ENCODE measurements at places on chromosomes 1 and 21.
A peak's percentile ranks its signal among the peaks of the same experiment; 100 is the strongest.

GRCh38 chr1:59177756-59178155, 119.1 kb upstream of the FGGY start:
- no peak for DNase-seq

DNA sequence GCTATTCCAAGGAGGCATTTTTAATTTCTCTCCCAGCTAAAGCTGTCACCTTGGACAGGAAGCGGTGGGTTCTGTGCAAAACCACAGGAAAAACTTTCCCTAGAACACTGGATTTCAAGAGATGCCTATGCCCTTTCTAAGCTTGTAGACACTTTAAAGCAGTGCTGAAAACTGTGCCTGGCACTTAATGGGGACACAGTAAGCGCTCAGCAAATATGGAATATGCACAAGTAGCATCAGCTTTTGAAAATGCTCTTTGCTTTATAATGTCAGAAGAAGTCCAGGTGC, 50.9 kb upstream of the TARBP1 start:
- no peak for DNase-seq

DNA sequence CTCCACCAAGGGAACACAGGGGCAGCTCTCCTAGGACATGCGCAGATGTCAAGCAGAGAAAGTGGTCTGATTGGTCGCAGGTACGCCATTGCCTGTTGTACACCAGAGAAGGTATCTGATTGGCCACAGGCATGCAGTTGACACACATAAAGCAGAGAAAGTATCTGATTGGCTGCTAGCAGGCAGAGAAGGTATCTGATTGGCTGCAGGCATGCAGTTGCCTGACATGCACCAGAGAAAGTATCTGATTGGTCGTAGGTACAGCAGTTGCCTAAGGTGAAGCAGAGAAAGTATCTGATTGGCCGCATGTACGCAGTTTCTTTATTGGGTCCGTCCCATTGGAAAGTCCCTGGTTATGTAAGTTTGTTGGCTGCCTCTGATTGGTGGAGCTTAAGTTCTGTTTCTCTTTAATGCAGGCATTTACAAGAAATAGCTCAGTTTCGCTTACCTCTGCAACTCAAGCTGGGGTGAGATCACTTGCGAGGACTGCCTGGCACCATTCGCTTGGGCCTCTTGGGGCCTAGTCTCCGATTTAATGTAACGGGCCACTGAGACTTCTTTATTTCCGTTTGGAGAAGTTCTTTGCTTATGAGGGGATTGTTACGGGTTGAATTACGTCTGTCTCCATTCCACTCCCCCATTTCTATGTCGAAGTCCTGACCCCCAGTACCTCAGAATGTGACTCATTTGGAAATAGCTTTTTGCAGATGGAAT, 74.2 kb downstream of the SIK1 start:
- DNase-seq, result no peak

DNA sequence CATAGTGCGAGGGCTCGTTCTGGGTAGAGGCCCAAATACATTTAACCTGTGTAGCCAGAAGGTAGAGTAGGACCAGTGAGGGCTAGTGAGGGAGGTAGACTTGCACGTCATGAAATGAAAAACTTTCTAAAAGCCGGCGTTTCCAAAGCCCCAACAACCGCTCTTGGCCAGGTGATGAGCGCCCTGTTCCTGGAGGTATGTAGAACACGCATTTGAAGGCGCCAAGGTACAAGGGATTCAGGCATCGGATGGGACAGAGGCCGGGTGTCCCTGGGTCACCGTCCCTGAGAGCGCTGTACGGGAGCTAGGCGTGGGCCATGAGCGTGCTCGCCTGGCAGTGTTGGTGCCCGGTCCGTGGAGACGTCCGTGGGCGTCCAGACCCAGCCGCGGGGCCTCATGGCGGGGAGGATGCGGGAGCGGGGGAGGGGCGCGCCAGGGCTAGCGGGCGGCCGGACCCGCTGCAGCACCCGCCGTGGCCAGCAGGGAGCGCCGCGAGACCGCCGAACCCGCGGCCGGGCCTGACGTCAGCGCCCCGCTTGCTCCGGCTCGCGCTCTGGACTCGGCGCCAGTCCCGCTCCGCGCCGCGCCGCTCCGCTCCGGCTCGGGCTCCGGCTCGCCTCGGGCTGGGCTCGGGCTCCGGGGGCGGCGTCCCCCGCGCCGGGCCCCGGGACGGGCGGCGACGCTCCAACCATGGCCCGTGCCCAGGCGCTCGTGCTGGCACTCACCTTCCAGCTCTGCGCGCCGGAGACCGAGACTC, at the start of gene PTPRU:
PTPRU (plus strand) TSS at position 568 of the 757 bp plus-strand sequence; CDS start at position 691, 123 bp downstream.
- DNase-seq, result peak; percentile 50

DNA sequence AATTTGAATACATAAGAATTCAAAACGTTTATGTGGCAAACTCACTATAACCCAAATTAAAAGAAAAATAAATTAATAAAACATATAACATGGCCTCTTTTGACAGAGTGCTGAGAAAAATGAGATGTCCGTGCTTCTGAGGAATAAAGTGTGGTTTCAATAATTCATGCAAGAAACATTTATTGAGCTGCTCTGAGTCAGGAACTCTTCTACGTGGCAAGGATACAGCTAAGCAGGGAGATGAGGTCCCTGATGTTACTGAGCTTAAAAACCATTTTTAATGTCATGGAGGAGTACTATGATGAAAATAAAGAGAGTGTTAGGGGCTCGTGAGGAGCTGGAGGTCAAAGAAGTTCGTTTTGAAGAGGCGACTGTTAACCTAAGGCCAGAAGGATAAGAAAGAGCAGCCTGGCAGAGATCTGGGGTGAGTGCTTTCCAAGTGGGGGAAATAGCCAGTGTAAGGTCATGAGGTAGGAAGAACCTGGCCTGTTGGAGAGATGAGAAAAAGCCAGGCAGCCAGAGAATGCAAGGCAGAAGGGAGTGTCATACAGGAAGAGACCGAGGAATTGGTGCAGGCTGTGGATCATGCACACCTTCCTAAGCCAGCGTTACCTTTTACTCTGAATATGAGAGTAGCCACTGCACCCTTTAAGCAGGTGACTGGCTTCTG, 182.2 kb upstream of the DUSP10 start:
- no peak for DNase-seq

DNA sequence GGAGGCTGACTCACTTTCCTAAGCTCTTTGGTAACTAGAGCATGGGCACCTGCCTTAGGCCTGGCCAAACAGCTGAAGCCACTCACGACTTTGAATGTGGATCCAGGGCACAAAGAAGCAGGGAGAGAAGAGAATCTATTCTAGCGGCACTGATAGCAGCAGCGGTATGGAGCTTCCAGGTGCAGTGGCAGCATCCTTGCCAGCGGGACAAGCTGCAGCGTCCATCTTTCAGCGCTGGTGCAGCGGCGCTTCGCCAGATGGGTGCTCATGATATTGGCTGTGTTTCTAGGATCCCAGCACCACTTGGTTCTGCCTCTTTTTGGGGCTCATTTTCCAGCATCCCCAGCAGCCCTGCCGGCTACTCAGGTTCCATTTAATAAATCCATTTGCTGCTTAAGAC, 184.2 kb downstream of the SLC44A5 start:
- no peak for DNase-seq

DNA sequence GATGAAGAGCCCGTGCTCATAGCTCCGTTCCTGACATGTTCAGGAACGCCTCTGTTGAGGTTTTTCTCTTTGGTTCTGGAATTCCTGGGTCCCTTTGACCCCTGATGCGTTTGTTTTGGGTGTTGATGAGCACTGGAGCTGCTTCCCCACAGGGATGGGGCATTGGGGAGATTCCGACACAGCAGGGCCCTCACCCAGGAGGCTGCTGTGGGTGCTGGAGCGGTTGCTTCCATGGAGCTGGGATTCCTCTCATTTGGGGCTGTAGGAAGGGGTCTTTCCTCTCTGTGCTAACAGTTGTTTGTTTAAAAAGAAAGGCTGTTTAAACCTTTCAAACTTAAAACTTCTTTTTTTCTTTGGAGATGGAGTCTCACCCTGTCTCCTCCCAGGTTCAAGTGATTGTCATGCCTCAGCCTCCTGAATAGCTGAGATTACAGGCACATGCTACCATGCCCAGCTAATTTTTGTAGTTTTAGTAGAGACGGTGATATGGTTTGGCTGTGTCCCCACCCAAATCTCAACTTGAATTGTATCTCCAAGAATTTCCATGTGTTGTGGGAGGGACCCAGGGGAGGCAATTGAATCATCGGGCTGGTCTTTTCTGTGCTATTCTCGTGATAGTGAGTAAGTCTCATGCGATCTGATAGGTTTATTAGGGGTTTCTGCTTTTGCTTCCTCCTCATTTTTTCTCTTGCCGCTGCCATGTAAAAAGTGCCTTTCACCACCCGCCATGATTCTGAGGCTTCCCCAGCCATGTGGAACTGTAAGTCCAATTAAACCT, 48.9 kb downstream of the SKI start:
- DNase-seq, result no peak

DNA sequence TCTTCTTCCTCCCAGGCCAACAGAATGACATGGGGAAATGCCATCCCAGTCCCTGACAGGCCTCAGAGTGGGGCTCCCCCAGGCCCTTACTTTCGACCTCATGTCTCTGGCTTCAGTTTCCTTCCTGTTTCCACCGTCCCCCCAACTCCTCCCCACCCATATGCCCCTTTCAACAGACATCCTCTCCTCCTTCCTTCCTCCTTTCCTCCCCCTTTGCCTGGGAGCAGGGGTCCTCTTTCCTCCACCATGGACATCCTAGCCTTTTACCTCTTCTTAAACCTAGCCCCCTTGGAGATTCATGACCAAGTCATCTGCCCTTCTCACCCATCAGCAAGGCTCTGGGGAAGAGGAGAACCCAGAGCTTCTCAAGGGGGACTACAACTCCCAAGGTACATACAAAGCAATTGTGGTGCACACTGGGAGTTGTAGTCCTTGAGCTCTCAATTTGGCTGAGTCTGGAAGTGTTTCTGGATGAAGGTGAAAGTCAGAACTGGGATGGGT, 4.0 kb downstream of the ZBTB7B start:
- DNase-seq, result no peak

GRCh38 chr1:233097959-233098580, 147.7 kb downstream of the NTPCR start:
- DNase-seq, result no peak

DNA sequence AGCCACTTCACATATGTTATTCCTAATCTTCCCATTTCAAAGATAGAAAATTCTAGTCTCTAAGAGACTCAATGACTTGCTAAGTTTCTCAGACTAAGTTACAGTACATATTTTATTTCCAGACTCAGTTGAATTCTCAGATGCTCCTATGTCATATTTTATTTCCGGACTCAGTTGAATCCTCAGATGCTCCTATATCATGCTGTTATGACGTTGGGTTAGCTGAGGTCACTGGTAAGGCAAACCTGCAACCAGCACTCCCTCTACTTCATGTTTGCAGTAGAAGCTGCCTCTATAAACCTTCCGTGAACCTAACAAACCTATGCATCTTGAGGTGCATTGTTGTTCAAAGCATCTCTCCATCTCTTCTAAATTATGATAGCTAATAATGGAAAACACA, 187.1 kb upstream of the SGIP1 start:
- no peak for DNase-seq

- no peak for DNase-seq
Observed at GRCh38 chr1:23915466-23915865, 2.3 kb upstream of the CNR2 start.

- no peak for DNase-seq
Observed at GRCh38 chr1:213982672-213983492, 4.9 kb upstream of the PROX1 start.

- no peak for DNase-seq
Observed at GRCh38 chr1:14755518-14756252, 157.2 kb downstream of the KAZN start.

- DNase-seq, result no peak
Observed at GRCh38 chr1:54302549-54302948, 102.6 kb downstream of the MRPL37 start.

DNA sequence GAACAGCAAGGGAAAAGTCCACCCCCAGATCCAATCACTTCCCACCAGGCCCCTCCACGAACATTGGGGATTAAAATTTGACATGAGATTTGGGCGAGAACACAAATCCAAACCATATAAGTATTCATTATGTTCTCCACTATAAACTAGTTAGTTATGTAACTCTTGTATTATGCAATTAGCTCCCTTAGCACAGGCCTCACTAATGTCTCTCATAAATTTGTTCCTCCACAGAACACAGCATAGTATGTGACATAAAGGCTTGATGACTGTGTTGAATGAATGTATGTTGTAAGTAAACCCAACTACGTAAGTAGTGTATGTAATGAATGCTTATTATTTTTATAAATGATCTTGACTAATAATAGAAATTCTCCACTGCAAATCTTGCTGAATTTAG, 223.3 kb upstream of the ZRANB2 start:
- DNase-seq, result no peak

DNA sequence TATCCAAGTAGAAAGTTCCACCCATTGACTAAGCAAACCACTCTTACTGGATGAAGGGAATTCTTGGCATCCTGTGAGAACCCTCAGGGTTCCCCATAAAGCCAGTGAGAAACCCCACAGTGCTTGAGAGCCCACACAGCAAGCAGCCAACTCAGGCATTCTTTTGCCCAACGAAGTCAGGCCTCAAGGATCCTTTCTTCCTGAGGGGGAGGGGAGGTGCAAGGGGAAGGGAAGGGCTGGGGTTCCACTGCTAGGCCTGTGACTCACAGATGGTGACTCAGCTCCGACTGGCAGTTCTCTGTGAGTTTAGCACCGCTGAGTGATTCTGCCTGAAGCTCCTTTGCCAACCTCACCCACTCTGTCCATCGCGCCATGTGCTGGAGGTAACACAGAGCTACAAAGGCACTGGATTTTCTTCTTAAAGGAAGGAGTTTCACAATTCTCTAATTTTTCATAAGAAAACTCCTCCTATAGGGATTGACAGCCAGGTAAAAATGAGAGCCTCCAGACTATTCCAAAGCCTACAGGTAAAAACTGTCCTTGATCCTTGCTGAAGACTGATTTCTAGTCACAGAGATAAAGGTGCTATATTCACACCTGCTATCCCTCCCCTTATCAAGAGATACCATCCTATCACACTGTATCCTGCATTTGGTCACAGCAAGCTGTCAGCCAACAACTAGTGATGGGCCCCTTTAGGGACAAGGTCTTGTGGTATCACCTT, 4.8 kb downstream of the ENO1 start:
- peak; percentile 98 for DNase-seq

DNA sequence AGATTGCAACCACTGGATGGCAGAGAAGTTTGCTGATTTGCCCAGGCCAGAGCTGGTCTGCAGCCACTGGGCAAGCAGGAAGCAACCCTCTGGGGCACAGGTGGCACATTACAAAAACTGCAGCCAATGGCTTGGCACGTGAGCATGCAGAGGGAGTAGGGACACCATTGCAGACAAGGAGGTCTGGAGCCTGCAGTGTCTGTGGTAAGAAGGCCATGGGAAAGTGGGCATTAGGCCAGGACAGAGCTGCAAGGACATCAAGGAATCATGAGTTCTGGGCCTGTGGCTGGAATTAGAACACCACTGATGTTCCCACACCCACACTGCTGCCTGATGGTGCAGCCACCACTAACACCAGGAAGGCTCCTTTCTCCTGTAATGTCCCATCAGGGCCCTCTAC, 113.0 kb downstream of the TSEN15 start:
- DNase-seq, result no peak

DNA sequence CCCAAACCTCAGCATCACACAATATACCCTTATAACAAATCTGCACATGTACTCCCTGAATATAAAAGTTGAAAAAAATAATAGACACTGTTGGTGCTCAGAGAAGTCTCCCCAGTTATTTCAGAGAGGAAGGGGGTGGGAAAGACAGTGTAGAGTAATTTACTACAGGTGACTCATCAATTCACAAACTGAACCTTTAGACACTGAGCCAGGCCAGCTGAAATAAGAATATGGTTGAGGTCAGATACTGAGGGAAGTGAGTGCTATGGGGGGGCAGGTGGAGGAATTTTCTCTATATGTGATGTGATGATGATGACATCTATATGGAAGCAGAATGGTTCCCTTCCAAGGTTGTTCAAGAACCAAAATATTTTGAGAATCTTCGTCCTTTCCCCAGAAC, 50.1 kb downstream of the MRPL39 start:
- no peak for DNase-seq

GRCh38 chr1:234997201-234997895, 131.3 kb downstream of the TOMM20 start:
- DNase-seq, result peak; percentile 99
